Fibroblast of lung (primary cell): ENCODE measurements at places on chromosomes 16 and 17. TPM values are rescaled to one million over a fixed set of nuclear protein-coding genes. Genes with fewer than 3 reads are reported as not detected.

The ABAT gene
- polyA plus RNA-seq: 1.8 and 2.2 TPM in 2 replicates

The FAM83G gene
- 2.4 and 4.4 TPM in 2 replicates for polyA plus RNA-seq

The DPEP3 gene
- not detected in 2 replicates for polyA plus RNA-seq

The DLX4 gene
- not detected in 2 replicates for polyA plus RNA-seq

The UTS2R gene
- not detected in 2 replicates for polyA plus RNA-seq

The C17orf78 gene
- polyA plus RNA-seq: not detected in 2 replicates

The ELMO3 gene
- polyA plus RNA-seq: 0.36 and 0.42 TPM in 2 replicates

The SCIMP gene
- polyA plus RNA-seq: not detected in 2 replicates

The CHRNE gene
- 0.19 and 0.23 TPM in 2 replicates for polyA plus RNA-seq

The CCL4 gene
- polyA plus RNA-seq: not detected in 2 replicates

The AMFR gene
- 75.9 and 76.1 TPM in 2 replicates for polyA plus RNA-seq

The TBC1D3I gene
- polyA plus RNA-seq: 0.03 TPM in 1 of 2 replicates, not detected in the other

The CFAP119 gene
- 1.5 and 2.0 TPM in 2 replicates for polyA plus RNA-seq

The ITGA2B gene
- 0.06 and 0.10 TPM in 2 replicates for polyA plus RNA-seq

The TP53TG3D gene
- 0.07 and 0.28 TPM in 2 replicates for polyA plus RNA-seq

The G6PC1 gene
- polyA plus RNA-seq: not detected in 2 replicates

The RPGRIP1L gene
- polyA plus RNA-seq: 10.3 and 13.0 TPM in 2 replicates

The SLC35G6 gene
- not detected in 2 replicates for polyA plus RNA-seq

The DNAH3 gene
- 0.01 TPM in 1 of 2 replicates, not detected in the other for polyA plus RNA-seq

The QPRT gene
- polyA plus RNA-seq: 10.3 and 27.7 TPM in 2 replicates

The TLCD2 gene
- polyA plus RNA-seq: 3.3 and 7.1 TPM in 2 replicates

The CRK gene
- polyA plus RNA-seq: 119 and 138 TPM in 2 replicates

The ADAD2 gene
- polyA plus RNA-seq: not detected in 2 replicates

The HSD17B2 gene
- polyA plus RNA-seq: 1.6 and 8.0 TPM in 2 replicates

The TEX14 gene
- polyA plus RNA-seq: 0.01 and 0.03 TPM in 2 replicates

The INCA1 gene
- 0.28 and 0.38 TPM in 2 replicates for polyA plus RNA-seq

The CRYM gene
- 0.06 and 0.30 TPM in 2 replicates for polyA plus RNA-seq

The CPD gene
- 63.8 and 88.8 TPM in 2 replicates for polyA plus RNA-seq

The CCL4L2 gene
- polyA plus RNA-seq: not detected in 2 replicates

The KCNJ12 gene
- 0.09 and 0.69 TPM in 2 replicates for polyA plus RNA-seq

The STX1B gene
- polyA plus RNA-seq: 1.3 and 4.2 TPM in 2 replicates

The KRT12 gene
- polyA plus RNA-seq: not detected in 2 replicates

The RAB37 gene
- 0.08 and 0.65 TPM in 2 replicates for polyA plus RNA-seq

The SRL gene
- polyA plus RNA-seq: 0.07 TPM in 2 replicates
